Amniotic stem cell (primary cell): ENCODE measurements at places on chromosomes 5 and 9.
A peak's percentile ranks its signal among the peaks of the same experiment; 100 is the strongest.

GRCh38 chr5:141914797-141915196 lies 8.9 kb upstream of the DELE1 start:
- DNase-seq: no peak

- peak; percentile 10 for DNase-seq
Observed at GRCh38 chr9:137534256-137535119, 15.7 kb downstream of the PNPLA7 start.

DNA sequence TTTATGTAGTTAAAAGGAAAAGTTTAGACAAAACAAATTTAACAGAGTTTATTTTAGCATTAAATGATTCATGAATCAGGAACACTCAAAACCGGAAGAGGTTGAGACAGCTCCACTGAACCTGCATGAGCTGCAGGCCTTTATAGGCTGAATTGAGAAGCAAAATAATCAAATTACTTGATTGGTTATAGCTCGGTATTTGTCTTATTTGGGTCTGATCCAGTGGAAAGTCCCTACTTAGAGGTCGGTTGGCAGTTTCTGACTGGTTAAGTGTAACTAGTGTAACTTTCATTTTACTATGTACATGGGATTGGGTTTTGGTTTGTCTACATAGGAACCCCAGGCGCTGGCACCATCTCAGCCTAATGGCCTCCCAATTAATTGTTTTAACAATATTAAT lies 74.1 kb upstream of the PIK3R1 start:
- DNase-seq: peak; percentile 39

DNA sequence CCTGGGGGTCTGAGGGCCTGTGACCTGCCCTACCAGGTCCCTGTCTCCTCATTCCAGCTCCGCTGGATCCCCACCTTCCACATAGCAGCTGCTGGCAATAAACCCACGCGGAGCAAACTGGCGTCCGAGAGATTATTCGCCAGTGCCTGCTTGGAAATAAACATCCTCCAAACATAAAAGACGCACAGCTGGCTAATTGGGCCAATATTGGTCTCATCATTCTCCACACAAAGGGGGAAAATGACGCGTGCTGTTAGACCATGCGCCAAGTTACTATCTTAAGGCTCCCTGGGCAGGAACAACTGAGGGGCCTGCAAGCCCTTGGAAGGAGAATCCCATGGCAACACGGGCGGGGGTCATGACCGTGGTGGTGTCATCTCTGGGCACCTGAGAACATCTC lies 73.3 kb upstream of the SARDH start:
- DNase-seq: no peak

GRCh38 chr9:26357803-26358344 lies 534.7 kb downstream of the CAAP1 start:
- no peak for DNase-seq
